ENCODE measurements at places on chromosomes 3 and 15.

- DNase-seq = no peak
Measured at GRCh38 chr15:87929841-87930240, 326.7 kb downstream of the NTRK3 start.

- DNase-seq = no peak
Measured at GRCh38 chr15:100263721-100264455, 77.9 kb downstream of the ADAMTS17 start.

DNA sequence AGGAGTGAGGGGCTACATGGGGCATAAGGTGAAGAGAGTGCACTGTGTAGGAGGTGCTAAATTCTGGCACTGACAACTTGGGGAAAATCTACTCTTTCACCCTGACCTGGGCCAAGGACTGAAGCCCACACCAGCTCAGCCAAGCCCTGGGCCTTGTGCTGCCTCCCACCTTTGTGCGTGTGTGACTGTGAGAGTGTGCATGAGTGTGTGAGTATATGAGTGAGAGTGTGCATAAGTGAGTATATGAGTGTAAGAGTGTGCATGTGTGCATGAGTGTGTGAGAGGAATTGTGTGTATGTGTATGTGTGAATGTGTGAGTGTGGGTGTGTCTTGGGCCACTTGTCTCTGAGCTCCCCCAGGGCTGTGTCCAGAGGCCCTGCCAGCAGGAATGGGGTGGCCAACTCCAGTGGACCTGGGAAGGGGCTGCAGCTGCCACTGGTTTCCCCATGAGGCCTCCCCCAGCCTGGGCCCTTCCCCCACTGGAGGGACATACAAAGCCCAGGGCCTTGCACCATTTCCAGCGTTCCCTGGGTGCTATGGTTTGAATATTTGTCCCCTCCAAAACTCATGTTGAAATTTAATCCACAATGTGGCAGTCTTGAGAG, 15.2 kb downstream of the C3orf22 start:
- no peak for DNase-seq

GRCh38 chr15:95468820-95469219, 861.7 kb upstream of the NR2F2 start:
- no peak for DNase-seq

DNA sequence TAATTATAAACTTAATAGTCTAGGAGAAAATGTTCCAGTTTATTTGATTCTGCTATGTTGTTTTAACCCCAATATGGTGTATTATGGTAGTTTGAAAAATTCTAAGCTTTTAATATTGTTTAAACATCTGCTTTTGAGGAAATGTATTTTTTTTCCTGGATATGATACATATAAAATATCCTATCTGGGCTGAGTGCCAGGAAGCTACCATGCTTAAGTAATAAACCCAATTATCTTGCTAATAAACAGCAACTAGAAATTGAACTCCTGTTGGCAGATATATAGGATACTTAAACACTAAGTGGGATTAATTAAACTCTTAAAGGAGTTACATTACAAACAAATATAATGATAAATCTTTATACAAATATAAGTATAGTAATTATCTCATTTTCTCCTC, 293.7 kb upstream of the GRM7 start:
- no peak for DNase-seq

- DNase-seq = no peak
Measured at GRCh38 chr15:43881245-43881644, 54.4 kb downstream of the WDR76 start.

GRCh38 chr15:52787123-52787503, 3.0 kb downstream of the ONECUT1 start:
- DNase-seq = no peak

- DNase-seq = no peak
Measured at GRCh38 chr15:43981576-43981975, 154.8 kb downstream of the WDR76 start.

GRCh38 chr3:13273604-13274105, 146.5 kb downstream of the NUP210 start:
- no peak for DNase-seq

- DNase-seq = no peak
Measured at GRCh38 chr3:65625305-65625704, 413.4 kb downstream of the MAGI1 start.

GRCh38 chr3:48400824-48401433, 28.9 kb downstream of the FBXW12 start:
- DNase-seq = peak; percentile 7

DNA sequence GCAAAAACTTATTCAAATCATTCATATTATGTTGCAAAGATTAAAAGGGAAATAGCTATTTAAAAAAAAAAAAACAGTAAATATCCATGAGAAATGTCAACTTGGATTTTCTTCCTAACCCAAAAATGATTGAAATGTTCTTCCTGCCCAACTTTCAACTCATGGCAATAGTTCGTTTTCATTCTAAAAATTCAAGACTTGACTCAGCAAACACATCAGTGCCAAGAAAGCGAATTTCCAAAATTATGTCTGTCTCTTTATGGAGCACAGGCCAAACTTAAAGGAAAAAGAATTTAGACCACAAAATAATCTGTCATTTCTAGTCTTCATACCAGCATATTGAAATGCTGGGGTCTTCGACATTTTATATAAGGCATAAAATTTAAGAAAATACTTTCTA, 63.7 kb downstream of the MAGI1 start:
- DNase-seq = no peak

GRCh38 chr3:45320986-45321385, 67.4 kb upstream of the LARS2 start:
- no peak for DNase-seq

DNA sequence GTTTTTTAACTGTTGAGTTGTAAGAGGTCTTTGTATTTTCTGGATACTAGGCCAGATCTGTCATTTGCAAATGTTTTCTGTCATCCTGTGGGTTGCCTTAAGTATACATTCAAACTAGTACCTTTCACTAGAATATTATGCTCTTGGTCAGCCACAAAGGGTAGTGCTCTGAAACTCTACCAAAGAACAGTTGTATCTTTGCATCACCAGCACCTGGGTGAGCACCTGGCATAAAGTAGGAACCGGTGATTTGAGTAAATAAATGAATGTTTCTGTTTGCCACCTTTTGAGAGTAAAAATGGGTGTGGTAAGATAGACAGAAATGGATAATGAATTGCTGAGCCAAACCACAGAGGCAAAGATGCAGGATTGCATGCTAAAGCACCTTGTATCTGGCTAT, 98.7 kb downstream of the SLCO3A1 start:
- no peak for DNase-seq

DNA sequence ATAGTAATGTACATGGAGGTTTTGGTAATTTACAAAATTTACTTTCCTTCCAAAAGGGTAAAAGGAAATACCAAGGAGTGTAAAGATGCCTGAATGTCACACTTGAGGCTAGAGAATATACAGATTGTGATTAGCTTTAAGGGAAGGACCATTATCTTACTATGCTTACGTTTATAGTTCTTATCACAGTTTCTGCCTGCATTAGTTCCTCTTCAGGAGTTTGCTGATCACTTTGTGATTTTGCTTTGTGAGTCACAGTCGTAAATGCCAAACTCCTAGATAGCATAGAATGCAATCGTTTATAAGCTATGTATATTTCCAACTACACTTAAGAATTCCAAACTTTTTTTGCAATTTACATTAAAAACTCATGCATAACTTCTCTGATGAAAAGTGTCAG, 1034.6 kb downstream of the DIPK2A start:
- no peak for DNase-seq

DNA sequence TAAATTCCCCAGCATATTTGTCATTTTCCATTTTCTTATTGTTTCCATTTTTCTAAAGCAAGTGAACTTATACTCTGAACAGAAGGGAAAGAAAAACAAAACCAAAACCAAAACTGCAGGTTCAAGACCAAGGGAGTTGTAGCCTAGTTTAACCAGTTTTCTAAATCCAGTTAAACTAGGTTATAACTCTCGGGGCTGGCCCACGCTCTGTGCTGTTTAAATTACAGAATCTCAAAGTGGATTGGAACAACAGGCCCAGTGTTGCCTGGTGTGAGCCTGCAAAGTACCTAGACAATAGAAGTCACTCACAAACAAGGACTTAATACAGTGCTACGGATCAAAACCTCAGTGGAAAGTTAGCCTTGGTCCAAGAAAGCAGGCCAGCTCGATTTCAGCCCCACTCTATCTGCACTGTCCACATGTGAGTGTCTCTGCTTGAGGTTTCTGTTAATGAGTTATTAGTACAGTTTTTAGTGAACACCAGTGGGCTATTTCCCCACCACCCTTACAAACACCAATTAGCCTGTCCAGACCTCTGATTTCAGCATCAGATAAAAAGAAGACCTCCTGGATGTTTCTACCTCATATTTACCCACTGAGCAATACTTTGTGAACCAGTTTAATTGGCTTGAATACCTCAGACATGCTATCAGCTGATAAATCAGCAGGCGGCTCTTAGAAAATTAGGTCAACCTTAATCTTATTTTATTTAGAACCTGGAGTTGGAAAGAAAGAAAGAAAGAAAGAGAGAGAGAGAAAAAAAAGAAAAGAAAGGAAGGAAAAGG, 93.8 kb upstream of the PDZRN3 start:
- no peak for DNase-seq

DNA sequence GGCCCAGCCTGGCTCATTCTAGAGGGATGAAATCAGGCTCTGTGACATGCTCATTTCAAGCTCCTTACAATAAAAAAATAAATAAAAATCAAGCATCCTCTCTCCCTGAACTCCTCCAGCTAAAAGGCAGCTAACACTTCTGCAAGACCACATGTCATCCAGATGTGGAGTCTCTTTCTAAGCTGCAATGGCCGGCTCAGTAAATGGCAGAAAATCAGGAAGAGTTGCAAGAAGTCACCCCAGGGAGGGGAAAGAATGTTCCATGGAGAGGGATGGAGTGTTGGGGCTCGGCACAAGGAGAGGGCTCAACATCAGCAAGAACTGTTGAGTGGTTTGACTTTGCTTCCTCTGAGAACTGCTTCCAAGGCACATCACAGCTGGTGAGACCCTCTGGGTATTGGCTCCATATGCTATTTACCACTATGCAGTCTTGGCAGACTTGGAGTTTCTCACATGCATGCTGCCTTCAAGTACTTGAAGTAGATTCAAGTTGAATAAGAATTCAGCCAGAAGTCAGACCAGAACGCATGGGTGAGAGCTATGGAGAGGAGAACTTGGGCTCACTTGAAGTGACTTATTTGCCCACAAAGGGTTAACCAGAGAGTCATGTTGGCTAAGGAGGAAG, 689.0 kb downstream of the NTRK3 start:
- DNase-seq = no peak

GRCh38 chr3:45819543-45819942, 22.4 kb downstream of the LZTFL1 start:
- no peak for DNase-seq

- DNase-seq = no peak
Measured at GRCh38 chr3:9040996-9041395, 77.7 kb upstream of the RAD18 start.
